Activated naive CD8-positive, alpha-beta T cell treated with anti-CD3 and anti-CD28 coated beads, Interleukin-2, amount 10 ng/mL, durations not matched to agents 7 days and 5 days (primary cell): ENCODE measurements at places on chromosomes 4 and X. TPM values are rescaled to one million over a fixed set of nuclear protein-coding genes. Genes with fewer than 3 reads are reported as not detected.

MSX1 gene
- not detected for total RNA-seq

SMARCA1 gene
- total RNA-seq: 0.17 TPM

EMCN gene
- not detected for total RNA-seq

NUDT10 gene
- total RNA-seq: 1.2 TPM

MYOZ2 gene
- not detected for total RNA-seq

GAGE12E gene
- total RNA-seq: not detected

UBQLN2 gene
- 48.0 TPM for total RNA-seq

MAGEA4 gene
- not detected for total RNA-seq

ENAM gene
- not detected for total RNA-seq

AMOT gene
- total RNA-seq: 1.8 TPM

NKX3-2 gene
- not detected for total RNA-seq

FRMPD4 gene
- not detected for total RNA-seq

DHX15 gene
- total RNA-seq: 169 TPM

F11 gene
- not detected for total RNA-seq

SASH3 gene
- total RNA-seq: 239 TPM

SPCS3 gene
- total RNA-seq: 146 TPM

KLF8 gene
- 2.9 TPM for total RNA-seq

ALB gene
- not detected for total RNA-seq

TMPRSS11D gene
- not detected for total RNA-seq

RAI2 gene
- not detected for total RNA-seq

DACH2 gene
- not detected for total RNA-seq

BCORL1 gene
- 15.4 TPM for total RNA-seq

KIT gene
- 0.64 TPM for total RNA-seq

USP26 gene
- total RNA-seq: not detected

NUDT11 gene
- 0.65 TPM for total RNA-seq

SMR3B gene
- total RNA-seq: not detected

FMR1NB gene
- total RNA-seq: not detected

IL9R gene
- total RNA-seq: 31.4 TPM

NRK gene
- not detected for total RNA-seq

SMIM10 gene
- 0.58 TPM for total RNA-seq

SMIM31 gene
- not detected for total RNA-seq

HSD17B13 gene
- total RNA-seq: 0.48 TPM

TASL gene
- total RNA-seq: 2.6 TPM

DKK2 gene
- total RNA-seq: not detected

TLR3 gene
- 1.8 TPM for total RNA-seq

TCEAL7 gene
- not detected for total RNA-seq

PRRG1 gene
- not detected for total RNA-seq

XAGE1A gene
- not detected for total RNA-seq

TCEAL9 gene
- total RNA-seq: 1.5 TPM

ZMAT1 gene
- 14.4 TPM for total RNA-seq
